Dermis microvascular lymphatic vessel endothelial cell (primary cell): ENCODE measurements at places on chromosomes 1 and 21. TPM values are rescaled to one million over a fixed set of nuclear protein-coding genes. Genes with fewer than 3 reads are reported as not detected.

GRCh38 chr21:36756527-36756926, 57.6 kb downstream of the SIM2 start:
- DNase-seq: no peak

DNA sequence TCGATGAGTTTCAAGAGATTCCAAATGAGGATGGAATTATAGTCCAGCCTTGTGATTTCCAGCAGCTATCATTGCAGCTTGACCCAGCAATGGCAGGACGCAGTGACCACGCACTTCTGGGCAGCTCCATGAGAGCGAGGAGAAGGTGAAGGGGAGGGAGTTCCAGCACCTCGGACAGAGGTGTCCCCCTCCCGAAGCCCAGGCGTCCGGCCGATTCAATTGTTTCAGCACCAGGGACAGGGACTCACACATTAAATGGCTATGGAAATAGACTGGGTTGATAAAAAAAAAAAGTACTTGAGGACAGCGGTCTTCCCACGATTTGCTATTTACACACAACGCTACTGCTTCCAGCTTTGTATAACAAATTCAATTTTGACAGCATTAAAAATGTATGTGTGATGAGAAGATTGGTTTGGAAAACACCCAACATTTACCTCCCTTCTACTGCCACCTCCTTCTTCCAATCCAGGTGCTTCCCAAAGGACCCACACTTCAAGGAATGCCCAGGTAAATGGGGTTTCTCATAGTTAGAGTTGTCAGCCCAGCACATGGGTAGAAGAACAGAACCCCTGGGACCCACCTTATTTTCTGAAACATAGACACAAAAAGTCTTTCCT, 71.8 kb downstream of the DISP3 start:
- DNase-seq: peak; percentile 73

Gene UTP25
- total RNA-seq: 4.0 and 5.3 TPM in 2 replicates

- no peak for DNase-seq
Measured at GRCh38 chr21:42579456-42580075, 65.9 kb downstream of the SLC37A1 start.

DNA sequence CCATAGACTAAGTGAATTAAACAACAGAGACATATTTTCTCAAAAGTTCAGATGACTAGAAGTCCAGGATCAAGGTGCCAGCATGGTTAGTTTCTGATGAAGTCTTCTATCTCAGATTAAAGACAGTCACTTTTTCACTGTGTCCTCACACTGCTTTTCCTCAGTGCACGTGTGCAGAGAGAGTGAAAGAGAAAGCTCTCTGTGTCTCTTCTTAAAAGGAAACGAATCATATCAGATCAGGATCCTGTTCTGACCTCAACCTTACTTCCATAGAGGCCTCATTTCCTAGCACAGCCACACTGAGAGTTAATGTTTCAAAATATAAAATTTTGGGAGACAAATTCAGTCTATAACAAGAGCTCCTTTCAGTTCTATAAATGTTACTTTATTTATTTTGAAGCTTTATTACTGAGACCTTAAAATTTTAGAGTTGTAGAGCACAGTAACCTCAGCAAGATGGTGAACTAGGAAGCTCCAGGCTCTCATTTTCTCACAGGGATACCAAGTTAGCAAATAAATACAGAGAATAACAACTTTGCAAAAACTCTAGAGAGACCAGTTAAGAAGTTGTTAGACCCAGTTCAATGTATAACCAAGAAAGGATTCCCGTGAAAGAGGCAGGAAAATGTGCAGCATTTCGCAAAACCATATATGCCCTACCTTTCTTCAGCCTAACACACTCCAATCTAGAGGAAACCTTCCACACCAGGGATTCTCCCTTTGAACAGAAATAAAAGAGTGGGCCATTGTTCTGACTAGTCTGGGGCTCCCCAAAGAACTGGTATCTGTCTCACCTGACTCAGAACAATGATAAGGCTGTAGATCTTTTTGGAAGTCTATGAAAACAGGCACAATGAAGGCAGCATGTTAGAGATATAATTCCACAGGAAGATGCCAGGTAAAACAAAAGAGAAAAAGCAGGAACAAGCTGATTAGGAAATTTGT, 372.2 kb downstream of the MRPL39 start:
- DNase-seq: no peak

DNA sequence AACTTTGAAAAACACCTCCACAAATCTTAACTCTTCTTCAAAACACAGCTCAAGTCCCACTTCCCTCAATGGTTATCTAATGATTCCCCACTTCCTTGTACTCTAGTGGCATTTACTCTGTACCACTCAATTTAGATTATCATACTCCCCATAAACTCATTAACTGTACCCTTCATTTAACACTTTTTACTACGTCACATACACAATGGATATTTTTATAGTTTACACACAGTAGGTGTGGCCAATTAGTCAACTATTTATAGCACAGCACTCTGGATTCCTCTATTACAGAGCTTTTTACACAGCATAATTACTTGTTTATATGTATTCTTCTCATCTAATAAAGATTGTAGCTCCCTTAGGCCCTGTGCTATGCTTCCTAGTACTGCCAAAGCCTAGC, 62.1 kb downstream of the FOXJ3 start:
- DNase-seq: no peak

- no peak for DNase-seq
Measured at GRCh38 chr1:74613894-74614293, 59.7 kb downstream of the ERICH3 start.

- DNase-seq: no peak
Measured at GRCh38 chr1:89088572-89088971, 23.6 kb upstream of the GBP1 start.

Gene NEGR1
- total RNA-seq: 0.13 and 0.64 TPM in 2 replicates

DNA sequence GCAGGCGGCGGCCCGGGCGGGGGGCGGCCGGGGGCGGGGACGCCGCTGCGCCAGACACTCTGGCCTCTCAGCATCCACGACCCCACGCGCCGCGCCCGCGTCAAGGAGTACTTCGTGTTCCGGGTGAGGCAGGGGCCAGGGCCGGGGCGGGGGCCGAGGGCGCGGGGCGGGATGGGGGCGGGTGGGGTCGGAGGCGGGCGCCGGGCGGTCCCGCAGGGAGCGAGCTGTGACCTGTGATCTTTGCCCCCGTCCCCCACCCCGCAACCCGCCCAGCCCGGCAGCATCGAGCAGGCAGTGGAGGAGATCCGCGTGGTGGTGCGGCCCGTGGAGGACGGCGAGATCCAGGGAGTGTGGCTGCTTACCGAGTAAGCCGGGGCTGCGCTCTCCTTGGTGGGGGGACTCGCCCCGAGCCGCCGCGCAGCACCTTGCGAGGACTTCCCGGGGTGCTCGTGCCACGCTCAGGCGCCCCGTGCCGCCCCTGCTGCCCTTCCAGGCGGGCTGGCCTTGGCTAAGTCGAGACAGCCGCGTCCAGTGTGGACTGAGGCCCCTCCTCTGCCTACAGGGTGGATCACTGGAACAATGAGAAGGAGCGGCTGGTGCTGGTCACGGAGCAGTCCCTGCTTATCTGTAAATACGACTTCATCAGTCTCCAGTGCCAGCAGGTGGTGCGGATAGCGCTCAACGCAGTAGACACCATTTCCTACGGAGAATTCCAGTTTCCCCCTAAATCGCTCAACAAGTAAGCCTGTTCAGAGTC, 514 bp downstream of the TPRG1L start:
- no peak for DNase-seq

DNA sequence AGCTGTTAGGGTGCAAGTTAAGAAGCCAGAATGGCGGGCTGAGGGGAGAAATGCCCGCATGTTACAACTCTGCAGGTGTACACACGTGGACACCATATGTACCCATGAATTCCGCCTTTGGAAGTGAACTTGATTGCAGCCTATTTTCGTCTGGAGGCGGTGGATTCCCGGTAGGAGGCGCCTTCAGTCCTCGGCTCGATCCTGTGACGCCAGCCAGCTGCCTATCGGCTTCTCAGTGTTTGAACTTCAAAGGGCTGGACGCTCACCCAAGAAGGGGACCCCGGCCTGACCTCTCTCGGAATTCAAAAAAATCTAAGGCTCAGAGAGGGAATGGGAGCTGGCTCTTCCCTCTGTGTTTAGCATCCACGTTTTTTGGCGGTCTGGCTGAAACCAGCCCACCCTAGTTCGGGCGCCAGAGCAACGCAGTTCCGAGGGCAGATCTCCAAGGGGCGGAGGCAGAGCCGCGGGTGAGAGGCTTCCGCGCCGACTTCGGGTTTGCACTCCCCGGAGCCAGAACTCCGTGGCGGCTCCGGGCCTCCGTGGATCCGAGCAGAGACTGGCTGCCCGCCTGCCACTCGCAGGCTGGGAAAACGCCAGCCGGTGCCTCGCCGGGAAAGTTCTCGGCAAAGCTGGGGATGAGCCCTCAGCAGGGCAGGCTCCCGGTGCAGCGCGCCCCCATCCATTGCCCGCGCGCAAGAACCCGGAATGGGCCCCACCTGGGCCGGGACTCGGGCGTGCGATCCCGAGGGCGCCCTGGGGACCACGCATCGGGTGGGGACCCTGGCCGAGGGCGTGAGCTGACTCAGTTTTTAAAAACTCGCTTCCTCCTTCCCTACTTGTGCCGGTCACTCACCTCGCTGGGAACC, 996 bp upstream of the TMEM51 start:
- DNase-seq: peak; percentile 56

DNA sequence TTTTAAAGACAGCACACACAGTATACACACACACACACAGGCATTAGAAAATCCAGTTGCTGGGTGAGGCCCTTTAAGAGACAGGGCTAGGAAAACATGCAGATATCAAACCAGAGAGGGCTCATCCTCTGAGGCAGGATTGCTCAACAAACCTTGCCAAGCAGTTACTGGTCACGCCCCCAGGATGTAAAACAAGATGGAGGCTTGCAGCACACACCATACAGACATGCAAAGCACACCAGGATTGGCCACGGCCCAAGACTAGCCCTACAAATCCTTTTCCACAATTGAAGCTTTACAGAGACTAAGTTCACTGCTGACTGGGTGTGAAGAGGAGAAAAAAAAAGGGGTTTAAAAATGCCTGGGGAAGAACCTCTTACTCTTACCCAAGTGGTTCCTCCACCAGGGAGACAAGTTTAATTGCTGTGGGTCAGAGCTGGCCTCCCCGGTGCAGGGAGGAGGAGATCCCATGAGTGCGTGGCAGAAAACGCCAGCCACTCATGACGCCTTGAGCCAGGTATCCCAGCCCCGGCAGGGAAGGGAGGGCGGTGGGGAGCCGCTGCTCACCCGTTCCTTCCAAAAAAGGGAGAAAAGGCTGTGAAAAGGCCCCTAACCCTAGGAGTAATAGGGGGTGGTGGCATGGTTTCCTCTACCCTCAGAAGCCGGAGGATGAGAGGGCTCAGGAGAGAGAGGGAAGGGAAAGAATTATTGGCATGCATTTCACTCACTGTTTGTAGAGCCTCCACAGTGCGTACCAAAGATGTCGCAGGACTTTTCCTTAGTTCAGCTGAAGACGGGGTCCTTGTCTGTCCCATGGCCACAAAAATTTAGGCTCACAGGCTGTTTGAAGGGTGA, 594.6 kb upstream of the ZP4 start:
- DNase-seq: no peak
